ENCODE measurements at places on chromosomes 6 and 20.

- no peaks in the 10 kb centered on the region for H3K4me1 ChIP-seq
- no peak for DNase-seq
- no peaks in the 10 kb centered on the region for H3K36me3 ChIP-seq
- no peak overlapping the region for H3K4me3 ChIP-seq
- H3K27ac ChIP-seq, result no peak overlapping the region
Measured at GRCh38 chr6:30175765-30176164, 12.4 kb downstream of the TRIM15 start.

DNA sequence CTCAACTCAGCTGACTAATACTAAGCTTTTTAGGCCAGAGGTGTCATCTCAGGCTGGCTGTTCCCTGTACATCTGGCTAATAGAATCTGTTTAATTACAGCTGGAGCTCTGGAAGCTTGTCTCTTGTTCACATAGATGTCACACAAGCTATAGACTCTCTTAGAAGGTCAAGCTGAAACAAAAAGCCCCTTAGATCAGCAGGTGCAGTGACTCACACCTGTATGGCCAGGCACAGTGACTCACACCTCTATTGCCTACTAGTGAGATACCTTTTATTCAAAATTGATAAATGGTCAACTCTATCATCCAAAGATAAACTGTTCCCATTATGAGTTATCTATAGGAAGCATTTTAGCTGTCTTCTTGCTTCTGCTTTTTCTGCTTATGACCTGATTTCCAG lies 29.9 kb upstream of the MTHFD1L start:
- no peaks in the 10 kb centered on the region for H3K36me3 ChIP-seq
- H3K4me1 ChIP-seq, result no peaks in the 10 kb centered on the region
- no peak overlapping the region for H3K4me3 ChIP-seq
- H3K27me3 ChIP-seq, result no peaks in the 10 kb centered on the region
- DNase-seq, result no peak
- H3K27ac ChIP-seq, result no peak overlapping the region

- H3K27me3 ChIP-seq, result no peaks in the 10 kb centered on the region
- no peak for DNase-seq
- no peaks in the 10 kb centered on the region for H3K36me3 ChIP-seq
Measured at GRCh38 chr6:144296973-144297372, 11.8 kb downstream of the UTRN start.

DNA sequence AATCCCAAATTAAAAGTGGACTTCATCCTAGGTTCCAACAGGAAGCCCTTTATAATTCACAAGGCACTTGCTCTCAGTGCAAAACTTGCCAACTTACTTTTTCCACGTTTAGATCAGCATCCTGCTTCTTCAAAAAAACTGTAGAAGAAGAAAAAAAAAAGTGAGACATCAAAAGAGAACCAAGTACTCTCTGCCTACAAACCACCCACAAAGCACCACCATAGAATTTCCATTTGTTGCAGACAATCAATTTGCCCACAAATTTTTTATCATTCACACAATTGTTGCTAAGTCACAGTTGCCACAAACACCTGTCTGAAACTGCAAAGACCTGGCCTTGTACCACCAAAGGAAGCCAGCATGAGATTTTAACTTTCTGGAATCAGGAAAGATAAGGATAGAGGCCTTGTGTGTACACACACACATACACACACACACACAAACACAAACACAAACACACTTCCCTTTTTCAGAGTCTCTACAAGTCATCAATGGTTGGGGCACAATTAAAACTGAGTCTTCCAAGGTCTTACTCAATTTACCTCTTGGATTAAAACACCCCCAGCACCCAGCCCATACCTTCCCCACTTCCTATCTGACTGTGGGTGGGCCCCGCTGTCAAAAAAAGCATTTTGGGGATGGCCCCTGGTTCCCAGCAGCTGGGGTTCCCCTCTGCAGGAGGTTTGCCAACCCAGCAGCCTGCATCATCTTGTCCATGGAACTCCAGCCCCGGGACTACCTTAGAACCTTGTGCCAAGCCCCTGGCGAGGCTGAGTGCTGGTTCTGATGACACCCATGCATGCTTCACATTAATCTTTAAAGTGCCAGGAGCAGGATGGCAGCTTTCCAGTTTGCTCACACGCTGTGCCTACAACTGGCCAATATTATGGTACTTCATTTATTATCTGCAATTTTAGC lies 26.5 kb downstream of the FYN start:
- H3K4me1 ChIP-seq, result peaks cover 39% of the 10 kb centered on the region
- DNase-seq, result peak; percentile 75
- no peak overlapping the region for H3K27ac ChIP-seq
- H3K4me3 ChIP-seq, result no peak overlapping the region
- H3K27me3 ChIP-seq, result no peaks in the 10 kb centered on the region
- H3K36me3 ChIP-seq, result no peaks in the 10 kb centered on the region

- H3K27me3 ChIP-seq, result no peaks in the 10 kb centered on the region
- no peaks in the 10 kb centered on the region for H3K4me1 ChIP-seq
- no peak overlapping the region for H3K27ac ChIP-seq
Measured at GRCh38 chr6:118903691-118904090, 9.7 kb downstream of the ASF1A start.

DNA sequence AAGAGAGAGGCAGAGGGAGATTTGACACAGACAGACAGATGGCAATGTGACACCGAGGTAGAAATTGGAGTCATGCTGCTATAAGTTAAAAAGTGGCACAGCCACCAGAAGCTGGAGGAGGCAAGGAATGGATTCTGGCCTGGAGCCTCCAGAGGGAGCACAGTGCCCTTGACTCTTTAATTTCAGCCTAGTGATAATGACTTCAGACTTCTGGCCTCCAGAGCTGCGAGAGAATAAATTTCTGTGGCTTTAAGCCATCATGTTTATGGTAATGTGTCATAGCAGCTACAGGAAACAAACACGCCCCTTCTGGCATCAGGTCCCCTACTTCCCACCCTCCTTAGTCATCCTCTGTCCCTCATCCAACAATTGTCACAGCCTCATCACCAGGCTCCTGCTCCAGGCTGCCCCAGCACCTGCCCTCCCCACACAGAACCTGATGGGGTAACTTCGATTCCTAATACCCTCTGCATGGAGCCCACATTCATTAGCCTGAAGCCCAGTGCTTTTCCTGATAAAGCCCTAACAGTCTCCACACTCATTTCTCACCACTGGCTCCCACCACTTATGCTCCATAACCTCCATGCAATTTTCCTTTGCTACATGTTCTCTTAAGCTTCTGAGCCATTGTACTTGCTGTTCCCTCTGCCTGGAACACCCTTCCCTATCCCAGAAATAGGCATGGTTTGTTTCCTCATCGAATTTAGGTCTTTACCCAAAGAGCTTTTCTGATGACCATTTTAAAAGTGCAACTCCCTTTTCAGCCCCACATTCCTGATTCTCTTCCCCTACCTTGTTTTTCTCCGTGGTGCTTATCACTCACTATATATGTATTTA lies 69.7 kb upstream of the TOX2 start:
- H3K4me3 ChIP-seq, result no peak overlapping the region
- H3K36me3 ChIP-seq, result no peaks in the 10 kb centered on the region
- DNase-seq, result peak; percentile 20
- no peak overlapping the region for H3K27ac ChIP-seq

GRCh38 chr6:141541581-141542324 lies 591.0 kb upstream of the GJE1 start:
- no peaks in the 10 kb centered on the region for H3K4me1 ChIP-seq
- no peaks in the 10 kb centered on the region for H3K36me3 ChIP-seq
- no peak for DNase-seq
- H3K27me3 ChIP-seq, result no peaks in the 10 kb centered on the region
- H3K4me3 ChIP-seq, result no peak overlapping the region
- H3K27ac ChIP-seq, result no peak overlapping the region

- no peak overlapping the region for H3K4me3 ChIP-seq
- H3K27ac ChIP-seq, result no peak overlapping the region
- no peaks in the 10 kb centered on the region for H3K4me1 ChIP-seq
- DNase-seq, result no peak
- no peaks in the 10 kb centered on the region for H3K27me3 ChIP-seq
Measured at GRCh38 chr6:106883808-106884262, 90.7 kb downstream of the CD24 start.

DNA sequence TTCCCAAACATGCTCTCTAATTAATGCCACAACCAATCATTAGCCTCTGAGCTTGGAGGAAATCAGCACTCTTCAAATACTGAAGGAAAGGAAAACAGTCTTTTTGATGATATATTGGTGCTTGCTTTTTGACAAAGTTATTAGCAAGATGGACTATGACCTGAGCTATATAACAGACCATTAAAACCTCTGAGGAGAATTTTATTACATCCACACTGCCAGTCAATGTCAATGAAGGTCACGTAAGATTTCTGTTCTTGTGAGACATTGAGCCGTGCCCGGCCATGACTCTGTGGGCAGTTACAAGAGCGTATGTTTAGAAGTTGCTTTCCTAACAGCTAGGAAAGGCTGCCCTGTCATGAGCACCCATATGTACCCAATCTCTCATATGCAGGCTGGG lies 659.0 kb downstream of the UTRN start:
- DNase-seq, result no peak
- H3K27ac ChIP-seq, result no peak overlapping the region
- H3K4me3 ChIP-seq, result no peak overlapping the region
- H3K27me3 ChIP-seq, result no peaks in the 10 kb centered on the region
- H3K4me1 ChIP-seq, result no peaks in the 10 kb centered on the region

DNA sequence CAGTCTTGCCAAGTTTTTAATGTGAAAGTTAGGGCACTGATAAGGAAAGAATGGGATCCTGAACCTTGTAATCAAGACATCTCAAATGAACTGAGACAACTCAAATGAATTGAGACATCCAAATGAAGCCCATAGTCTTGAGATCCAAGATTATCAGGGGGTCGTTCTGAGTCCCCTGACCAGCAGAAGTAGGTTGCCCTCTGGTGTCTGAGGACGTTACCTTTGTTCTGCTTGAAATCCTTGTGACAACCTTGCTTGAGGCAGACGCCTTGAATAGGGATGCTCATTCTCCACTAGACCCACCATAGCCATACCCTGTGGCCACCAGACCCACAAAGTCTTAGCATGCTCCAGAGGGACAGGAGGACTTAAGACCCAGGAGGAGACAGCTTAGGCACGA lies 37.7 kb downstream of the ZBTB9 start:
- H3K27me3 ChIP-seq, result no peaks in the 10 kb centered on the region
- H3K27ac ChIP-seq, result no peak overlapping the region

GRCh38 chr6:549906-550305 lies 107.0 kb downstream of the HUS1B start:
- no peaks in the 10 kb centered on the region for H3K27me3 ChIP-seq
- H3K36me3 ChIP-seq, result no peaks in the 10 kb centered on the region
- no peak overlapping the region for H3K4me3 ChIP-seq
- H3K27ac ChIP-seq, result no peak overlapping the region
- H3K4me1 ChIP-seq, result no peaks in the 10 kb centered on the region

Data from sigmoid colon (tissue), 7 donors.